ENCODE measurements at places on chromosomes 5 and 9.

DNA sequence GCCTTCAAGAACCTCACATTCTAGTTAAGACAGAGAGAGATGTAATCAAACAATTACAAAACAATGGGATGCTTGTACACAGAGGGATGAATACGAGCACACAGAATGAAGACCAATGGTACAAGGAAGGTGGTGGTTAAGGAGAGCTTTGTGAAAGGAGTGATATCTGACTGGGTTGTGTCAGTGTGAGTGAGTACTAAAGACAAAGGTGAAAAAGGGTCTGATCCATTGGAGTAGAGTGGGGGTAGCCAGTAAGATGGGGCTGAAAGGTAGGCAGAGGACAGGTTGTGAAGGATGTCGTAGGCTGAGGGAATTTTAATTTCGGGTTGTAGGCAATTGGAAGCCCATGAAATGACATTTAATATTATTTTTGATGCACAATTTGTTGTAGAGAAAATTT, 9.9 kb downstream of the RBM18 start:
- no peak for DNase-seq

- no peak for DNase-seq
Observed at GRCh38 chr5:124745928-124746915, at the start of gene ZNF608. TSS of gene ZNF608 (minus strand) at chr5:124746639. CDS start at chr5:124744989, 1,650 bp downstream.

GRCh38 chr9:110152704-110153374, 55.1 kb downstream of the C9orf152 start:
- peak; percentile 45 for DNase-seq

GRCh38 chr5:155087036-155087435, 73.5 kb downstream of the KIF4B start:
- DNase-seq: no peak

GRCh38 chr9:124770359-124771020, 621 bp downstream of the NR6A1 start:
- DNase-seq: no peak

DNA sequence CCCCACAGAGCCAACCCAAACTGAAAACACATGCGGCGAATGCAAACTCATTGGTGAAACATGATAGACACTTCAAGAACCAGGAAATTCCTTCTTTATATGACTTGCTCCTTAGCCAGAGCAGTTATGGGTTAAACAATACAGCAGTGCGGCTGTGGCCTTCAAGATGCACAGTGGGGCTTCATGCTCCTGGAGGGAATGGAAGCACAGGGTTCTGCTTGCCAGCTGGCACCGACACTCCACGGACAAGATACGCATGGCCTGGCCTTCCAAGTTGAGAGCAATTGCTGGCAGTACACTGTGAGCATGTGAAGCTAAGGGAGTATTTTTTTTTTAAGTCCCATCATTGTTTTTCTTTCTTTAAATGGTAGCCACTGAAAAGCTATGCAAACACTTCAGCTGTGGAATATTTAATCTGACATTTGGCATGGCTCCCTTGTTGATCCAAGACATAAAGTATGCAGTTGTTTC, 451.6 kb upstream of the CD180 start:
- peak; percentile 23 for DNase-seq

GRCh38 chr5:171537070-171537849, 117.8 kb downstream of the FGF18 start:
- peak; percentile 32 for DNase-seq

DNA sequence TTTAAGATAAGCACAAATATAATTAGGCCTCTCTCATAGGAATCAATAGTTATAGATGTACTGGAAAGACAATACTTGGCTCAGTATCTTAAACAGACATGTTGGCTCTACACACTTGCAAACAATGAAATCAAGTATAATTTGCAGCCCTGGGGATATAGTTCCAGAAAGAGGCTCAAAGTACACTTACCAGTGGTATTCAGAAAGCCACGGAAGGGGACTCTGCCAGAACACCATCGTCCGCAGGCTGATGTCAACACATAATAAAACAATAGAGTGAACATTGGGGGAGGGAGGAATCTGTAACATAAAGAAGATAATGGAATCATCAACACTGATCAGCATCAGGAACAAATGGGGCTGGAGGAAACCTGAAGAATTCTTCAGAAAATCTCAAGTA, 31.2 kb upstream of the EBF1 start:
- DNase-seq: no peak

GRCh38 chr9:42386477-42386876, 203.0 kb downstream of the SPATA31A6 start:
- DNase-seq: no peak

- no peak for DNase-seq
Observed at GRCh38 chr5:160799184-160799583, 52.8 kb downstream of the ATP10B start.

DNA sequence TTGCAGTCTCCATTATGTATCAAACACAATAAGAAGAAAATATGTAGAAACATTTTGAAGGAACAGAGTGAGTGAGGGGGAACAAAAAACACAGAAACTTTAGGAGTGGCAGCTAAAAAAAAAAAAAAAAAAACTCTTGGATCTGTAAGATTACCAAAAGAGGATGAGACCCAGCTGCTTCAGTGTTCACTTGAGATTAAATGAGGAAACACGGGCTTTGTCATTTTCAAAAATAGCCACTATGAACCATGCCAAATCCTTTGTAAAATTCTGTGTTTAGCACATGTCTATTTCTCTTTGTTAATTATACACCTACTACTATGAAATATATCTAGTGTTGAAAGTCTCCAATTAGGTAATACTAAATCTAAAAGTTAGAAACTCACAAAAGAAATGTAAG, 485.9 kb downstream of the EFNA5 start:
- DNase-seq: no peak

- no peak for DNase-seq
Observed at GRCh38 chr5:180974612-180975315, 13.9 kb upstream of the BTNL3 start.

- no peak for DNase-seq
Observed at GRCh38 chr5:53984971-53985370, 325.4 kb downstream of the ARL15 start.

DNA sequence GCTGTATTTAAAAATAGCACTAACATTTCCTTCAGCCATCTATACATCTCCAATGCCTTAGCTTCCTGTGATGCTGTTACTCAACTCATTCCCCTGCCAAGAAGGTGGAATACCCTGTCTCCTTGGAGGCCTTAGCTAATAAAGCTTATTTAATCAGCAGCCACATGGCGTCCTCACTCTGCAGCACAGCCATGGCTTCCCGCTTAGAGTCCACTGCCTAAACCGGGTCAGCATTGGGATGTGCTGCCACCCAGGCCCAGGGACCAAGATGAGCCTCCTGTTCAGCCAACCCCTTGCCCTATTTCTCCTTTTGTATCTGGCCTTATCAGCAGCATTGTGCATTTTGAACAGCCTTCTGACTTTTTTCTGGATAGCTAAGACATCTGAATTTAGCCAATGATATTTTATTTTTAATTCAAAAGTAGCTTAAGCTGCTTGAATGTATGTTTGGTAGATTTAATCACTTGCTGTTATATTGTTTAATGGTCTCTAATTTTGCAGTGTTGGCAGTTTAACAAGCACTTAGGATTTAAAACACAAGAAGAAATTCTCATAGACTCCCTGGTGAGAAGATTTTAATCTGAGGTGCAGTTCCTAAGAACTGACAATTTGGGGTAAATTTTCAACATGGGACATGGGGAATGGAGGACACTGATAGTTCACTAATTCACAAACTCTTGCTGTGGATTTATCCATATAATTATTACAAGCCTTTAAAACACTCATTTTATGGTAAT, 113.0 kb downstream of the RPS23 start:
- DNase-seq: no peak

Measured in HS-5 (cell line).